Activated CD4-positive, alpha-beta T cell treated with anti-CD3 and anti-CD28 coated beads, Interleukin-2, amount 50 U/mL, for 24 hours (primary cell): ENCODE measurements at places on chromosomes 6 and 20.

GRCh38 chr20:46132705-46133120 is 14.6 kb downstream of the CD40 start:
- DNase-seq, result peak; percentile 16

GRCh38 chr6:106084106-106084988 is 1.8 kb upstream of the PRDM1 start:
- no peak for DNase-seq

GRCh38 chr20:17044891-17045290 is 181.9 kb upstream of the PCSK2 start:
- no peak for DNase-seq

DNA sequence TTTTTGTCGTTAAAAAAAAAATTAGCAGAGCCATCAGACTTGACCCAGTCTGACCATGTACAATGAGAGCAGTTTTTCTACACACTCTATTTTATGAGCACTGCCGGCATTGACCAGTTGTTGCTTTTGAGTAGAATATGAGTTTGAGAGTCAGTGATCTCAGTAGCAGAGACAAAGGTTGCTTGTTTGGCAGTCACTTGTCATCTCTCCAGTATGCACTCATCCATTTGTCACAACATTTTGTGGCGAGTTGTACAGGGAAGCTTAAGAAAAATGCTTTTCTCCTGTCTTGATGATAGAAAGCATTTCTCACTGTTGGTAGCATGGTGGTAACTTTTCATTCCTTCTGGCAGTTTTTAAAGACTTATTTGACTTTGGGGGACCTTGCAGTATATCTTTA is 159.9 kb downstream of the MMS22L start:
- DNase-seq, result no peak

DNA sequence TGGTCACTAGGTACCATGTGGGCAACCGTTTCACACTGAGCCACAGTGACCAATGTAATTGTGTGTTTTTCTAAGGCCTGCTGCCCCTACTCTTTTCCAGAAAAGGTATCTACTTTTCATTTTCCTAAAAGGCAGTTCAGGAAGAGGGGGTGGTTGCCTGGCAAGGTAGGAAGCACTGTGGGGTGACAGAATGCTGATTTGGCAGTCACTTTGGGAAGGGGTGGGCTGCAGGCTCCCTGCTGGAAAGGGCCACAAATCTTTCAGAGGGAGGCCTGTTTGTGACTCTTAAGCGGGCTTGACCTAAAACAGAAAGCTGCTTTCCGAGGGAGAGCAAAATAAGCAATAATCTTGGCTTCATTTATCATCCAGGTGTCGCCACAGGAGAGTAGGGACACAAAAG is 5.2 kb upstream of the NNAT start:
- DNase-seq, result no peak

DNA sequence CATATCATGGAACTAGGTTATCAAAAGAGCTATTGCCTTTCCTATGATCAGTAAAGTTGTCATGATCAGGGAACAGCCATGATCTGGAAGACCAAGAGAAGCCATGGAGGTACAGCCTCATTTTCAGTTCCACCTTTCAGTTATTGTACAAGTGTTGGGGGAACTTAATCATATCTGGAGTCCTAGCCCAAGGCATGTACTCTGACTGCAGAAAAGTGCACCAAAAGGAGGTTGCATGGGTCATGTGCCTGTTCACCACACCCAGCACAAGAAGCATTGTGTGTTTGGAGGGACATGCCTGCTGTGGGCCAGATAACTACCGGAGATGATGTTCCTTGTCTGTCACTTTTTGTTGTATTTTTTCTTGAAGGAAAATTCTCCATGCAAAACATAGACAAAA is 185.8 kb upstream of the MAN1A1 start:
- no peak for DNase-seq

DNA sequence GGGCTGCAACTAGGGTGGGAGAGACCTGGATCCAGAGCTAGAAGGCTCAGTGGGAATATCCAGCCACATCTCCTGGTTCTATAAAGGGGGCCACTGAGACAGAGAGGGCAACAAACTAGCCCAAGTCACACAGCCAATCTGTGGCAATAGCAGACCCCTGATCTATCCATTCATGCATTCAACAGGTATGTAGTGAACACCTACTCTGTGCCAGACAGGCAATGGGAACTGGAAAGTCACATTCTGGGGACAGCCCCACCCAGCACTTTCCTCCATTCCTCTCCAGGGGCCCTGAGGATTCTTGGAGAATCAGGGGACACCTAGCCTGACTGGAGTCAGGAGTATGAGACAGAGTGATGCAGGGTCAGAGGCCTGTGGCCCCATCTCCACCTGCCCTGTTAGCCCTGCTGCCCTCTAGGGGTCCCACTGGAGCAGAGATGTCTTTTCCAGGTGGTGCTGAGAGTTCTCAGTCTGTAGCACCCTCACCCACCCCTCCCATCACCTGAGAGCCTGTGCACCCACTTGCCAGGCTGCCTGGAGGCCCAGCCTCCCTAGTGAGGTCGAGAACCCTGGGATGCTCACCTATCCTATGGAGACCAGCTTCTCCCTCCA is 13.6 kb downstream of the BPIFA2 start:
- DNase-seq, result no peak

GRCh38 chr6:5697508-5697907 is 309.2 kb downstream of the NRN1 start:
- DNase-seq, result no peak

- DNase-seq, result peak; percentile 43
These were observed 81.9 kb downstream of the ZMYND8 start for GRCh38 chr20:47274401-47275108.

DNA sequence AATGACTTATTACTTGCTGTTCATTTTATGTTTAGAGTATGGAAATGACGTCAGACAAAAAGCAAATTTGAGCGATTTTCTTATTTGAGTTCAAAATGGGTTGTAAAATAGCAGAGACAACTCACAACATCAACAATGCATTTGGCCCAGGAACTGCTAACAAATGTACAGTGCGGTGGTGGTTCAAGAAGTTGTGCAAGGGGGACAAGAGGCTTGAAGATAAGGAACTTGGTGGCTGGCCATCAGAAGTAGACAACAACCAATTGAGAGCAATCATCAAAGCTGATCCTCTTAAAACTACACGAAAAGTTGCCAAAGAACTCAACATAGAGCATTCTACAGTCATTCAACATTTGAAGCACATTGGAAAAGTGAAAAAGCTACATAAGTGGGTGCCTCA is 43.8 kb downstream of the REV3L start:
- no peak for DNase-seq
